OCI-M1 (cell line): ENCODE measurements at places on chromosomes 5 and 9.

GRCh38 chr5:175306381-175306780 lies 137.6 kb downstream of the DRD1 start:
- DNase-seq = no peak

DNA sequence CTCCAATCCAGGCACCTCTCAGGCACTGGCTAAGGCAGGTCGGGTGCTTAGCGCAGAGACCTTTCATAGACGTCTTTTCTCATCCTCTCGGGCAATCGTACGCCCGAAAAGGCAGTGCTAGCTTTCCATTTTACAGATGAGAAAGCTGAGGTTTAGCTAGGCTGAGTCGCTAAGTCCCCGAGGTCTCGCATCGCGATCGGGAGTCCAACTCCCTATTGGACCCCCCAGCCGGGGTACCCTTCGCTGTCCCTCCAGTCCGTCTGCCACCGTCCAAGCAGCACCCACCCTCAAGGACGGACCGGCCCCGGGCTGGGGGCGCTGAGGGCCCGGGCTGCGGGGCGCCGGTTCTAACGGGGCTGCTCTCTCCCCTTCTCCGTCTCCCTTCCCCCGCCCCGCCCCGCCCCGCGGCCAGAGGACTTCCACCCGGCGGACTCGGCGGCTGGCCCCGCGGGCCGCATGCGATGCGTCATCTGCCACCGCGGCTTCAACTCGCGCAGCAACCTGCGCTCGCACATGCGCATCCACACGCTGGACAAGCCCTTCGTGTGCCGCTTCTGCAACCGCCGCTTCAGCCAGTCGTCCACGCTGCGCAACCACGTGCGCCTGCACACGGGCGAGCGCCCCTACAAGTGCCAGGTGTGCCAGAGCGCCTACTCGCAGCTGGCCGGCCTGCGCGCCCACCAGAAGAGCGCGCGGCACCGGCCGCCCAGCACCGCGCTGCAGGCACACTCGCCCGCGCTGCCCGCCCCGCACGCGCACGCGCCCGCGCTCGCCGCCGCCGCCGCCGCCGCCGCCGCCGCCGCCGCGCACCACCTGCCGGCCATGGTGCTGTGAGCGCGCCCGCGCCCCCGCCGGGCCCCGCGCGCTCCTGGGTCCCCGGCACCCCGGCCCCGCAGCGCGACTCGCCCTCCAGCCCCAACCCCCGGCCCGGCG lies 12.5 kb upstream of the EXOSC2 start:
- peak; percentile 72 for DNase-seq

GRCh38 chr5:175921061-175921730 lies 46.9 kb downstream of the THOC3 start:
- no peak for DNase-seq

DNA sequence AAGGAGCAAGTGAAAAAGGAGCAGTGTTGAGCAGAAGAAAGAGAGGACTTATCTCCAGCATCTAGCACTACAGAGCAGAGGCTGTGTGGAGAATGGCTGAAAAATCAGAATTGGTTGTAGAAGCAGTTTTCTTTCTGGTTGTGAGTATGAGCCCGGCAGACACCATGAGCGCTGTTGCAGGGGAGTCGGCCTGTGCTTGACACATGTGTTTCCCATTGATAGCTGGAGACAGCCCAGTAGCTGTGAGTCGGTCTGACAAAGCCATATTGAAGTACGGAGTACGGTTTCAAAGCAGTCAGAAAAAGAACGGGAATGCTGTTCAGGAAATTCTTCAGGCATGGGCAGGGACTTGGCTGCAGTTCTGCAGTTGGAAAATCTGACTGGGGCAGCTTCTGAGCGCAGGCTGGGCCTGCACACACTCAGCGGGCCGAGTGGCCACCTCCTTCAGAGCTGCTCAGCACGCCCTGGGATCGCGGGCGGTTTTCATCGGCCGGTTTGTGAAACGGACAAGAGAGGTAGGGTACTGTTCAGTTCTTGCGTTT lies at the start of gene SGCD:
Gene SGCD, plus strand, starts transcription at position 447 of the 542 bp plus-strand sequence.
- no peak for DNase-seq

DNA sequence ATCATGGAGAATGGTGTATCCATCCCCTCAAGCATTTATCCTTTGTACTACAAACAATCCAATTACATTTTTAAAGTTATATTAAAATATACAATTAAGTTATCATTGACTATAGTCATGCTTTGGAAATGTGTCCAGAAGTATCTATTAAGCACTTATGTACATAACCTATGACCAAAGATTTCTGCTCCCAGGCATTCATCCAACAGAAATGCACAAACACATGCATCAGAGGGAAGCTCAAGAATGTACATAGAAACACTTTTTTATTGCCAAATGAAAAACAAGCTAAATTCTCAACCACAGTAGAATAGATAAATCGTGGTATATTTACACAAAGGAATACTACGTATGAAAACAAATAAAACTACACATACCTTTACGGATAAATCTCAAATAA lies 700.5 kb upstream of the ZNF608 start:
- no peak for DNase-seq

- DNase-seq = peak; percentile 65
These were observed 29.2 kb upstream of the TGFBI start for GRCh38 chr5:135999406-136000139.

GRCh38 chr9:111149018-111149759 lies 110.9 kb upstream of the LPAR1 start:
- DNase-seq = peak; percentile 6

DNA sequence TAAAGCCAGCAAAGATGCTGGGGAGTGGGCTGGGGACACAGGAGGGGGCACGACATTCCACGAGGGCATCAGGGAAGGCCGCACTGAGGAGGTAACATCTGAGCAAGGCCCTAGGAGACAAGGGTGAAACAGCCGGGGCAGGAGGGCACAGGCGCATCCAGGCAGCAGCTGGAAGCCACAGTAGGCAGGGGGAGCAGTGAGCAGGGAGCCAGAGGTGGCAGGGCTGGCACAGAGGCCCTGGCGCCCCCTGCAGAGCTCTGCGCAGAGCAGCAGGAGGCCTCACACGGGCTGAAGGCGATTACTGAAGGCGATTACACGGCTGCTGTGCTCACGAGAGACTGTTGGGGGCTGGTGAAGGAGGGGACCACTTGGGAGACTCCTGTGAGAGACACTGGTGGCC lies 15.4 kb downstream of the LMAN2 start:
- DNase-seq = peak; percentile 26

DNA sequence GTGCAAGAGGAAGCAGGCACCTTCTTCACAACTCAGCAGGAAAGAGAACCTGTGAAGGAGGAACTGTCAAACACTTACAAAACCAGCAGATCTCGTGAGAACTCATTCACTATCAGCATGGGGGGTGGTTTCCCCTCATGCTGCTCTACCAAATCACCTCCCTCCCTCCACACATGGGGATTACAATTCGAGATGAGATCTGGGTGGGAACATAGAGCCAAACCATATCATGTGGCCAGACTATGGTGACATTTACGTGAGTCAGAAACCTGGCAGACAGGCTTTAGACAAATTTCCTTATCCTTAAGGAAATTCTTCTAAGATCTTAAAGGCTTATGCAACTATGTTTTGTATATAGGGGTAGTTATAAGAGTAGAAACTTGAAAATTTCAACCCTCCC lies 8.7 kb upstream of the AOPEP start:
- peak; percentile 13 for DNase-seq

- no peak for DNase-seq
These were observed 118.3 kb downstream of the NR6A1 start for GRCh38 chr9:124652615-124653393.

GRCh38 chr9:113948891-113949570 lies 72.9 kb downstream of the ZNF618 start:
- no peak for DNase-seq

DNA sequence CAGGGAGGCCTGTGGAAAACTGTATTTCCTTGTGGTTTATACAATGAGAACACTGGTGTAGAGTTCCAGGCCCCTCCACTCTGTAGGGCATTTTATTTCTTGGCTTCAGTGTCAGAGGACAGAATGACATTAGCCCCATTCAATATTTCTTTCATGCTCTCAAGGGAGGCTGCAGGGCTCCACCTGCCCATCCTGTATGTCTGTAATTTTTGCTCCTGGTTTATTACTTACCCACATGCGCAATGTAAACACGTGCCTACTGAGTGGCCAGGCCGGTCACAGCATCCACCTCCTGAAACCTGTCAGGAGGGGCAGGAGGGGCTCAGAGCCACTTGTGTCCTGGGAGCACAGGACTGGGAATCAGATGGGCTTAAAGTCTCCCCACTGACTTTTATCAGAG lies 82.4 kb downstream of the GADD45G start:
- no peak for DNase-seq

DNA sequence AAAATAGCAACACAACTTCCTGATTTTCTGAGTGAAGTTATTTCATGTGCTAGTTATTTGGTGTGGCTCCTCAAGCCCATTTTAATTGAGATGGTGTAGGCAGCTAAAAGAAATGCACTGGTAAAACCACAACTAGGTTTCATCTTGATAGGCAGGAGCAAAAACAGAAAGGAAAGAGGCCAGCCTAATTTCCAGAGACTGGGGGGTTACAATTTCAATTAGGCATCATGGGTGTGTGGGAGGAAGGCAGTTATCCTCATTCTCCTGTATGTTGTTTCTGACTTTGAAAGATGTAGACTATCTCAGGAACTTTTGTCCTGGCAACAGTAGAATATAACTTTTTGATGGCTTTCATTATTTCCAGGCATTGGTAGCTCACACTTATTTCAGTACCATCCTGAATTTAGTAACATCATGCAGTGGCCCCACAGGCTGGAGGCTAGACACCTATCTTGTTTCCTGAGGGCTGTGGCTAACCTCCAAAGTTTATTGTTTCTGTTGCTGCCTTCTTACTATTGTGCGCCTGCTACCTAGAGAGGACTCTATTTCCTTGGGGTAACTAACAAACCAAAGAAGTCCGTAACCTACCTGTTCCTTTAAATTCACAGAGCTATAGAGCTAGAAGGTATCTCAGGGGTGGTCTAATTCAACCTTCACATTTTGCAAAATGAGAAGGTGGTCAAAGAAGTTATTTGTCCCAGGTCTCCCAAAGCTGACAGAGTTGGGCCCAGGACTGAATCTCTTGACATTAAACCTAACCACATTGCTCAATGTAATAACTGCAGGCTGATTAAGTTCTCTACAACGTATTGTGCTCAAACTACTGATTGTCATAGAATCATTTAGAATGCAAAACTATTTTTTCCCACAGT lies 42.4 kb downstream of the FYB1 start:
- peak; percentile 90 for DNase-seq

GRCh38 chr5:58868931-58869330 lies 286.1 kb downstream of the RAB3C start:
- no peak for DNase-seq

DNA sequence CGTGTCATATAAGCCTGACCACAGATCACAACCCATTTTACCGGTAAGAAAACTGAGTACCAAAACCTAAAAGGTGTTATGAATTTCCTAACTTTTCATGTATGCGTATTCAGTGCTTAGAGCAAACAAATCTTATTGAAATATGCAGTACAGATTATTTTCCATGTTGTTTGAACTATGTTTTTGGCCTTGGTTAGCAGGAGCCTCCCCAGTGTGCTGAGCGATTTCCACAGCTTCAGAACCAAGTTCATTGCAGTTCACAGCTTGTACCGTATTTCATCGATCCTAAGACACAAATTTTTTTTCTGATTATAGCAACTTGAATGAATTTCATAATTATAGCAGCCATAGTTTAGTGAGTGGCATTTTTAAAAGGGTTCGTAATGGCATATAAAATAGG lies 13.7 kb downstream of the ADAMTSL1 start:
- DNase-seq = no peak

GRCh38 chr9:121750715-121751623 lies 99.5 kb downstream of the DAB2IP start:
- DNase-seq = no peak

DNA sequence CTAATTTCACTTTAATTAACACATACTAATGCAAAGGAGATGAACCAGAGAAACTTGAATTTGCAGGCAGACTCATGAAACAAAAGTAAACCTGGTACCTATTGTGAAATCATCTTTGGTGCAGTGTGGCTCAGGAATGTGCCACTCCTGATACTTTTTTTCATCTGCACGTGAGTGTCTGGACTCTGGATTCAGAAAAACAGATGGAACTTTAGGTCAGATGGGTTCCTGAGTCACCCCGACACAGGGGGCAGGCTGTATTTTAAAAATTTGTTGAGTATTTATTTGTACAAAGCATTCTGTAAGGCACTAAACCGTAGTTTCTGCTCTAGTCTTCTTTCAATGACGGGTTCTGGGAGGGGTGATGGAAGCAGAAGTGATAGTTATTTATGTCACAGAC lies 52.2 kb upstream of the TUT7 start:
- DNase-seq = no peak

GRCh38 chr5:162800301-162800700 lies 637.1 kb upstream of the CCNG1 start:
- no peak for DNase-seq

DNA sequence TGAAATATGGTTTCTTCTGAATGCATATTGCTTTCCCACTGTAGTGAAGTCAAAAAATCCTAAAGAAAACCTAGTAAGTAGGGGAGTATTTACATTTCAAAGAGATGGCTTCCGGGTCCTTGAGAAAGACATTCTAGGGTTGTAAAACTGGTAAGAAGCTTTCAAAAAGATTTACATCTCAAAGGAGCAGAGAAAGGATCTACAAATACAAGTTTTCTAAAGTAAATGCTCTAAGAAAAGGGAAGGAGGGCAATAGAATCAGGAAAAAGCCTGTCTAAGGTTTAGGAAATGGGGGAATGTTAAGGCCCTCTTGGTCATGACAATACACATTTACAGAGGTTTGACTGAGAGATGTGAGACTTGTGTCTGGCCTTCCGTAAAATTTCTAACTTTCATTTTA lies 16.7 kb upstream of the TRPC7 start:
- no peak for DNase-seq

- DNase-seq = no peak
These were observed 4.8 kb downstream of the CCL19 start for GRCh38 chr9:34686231-34686630.

DNA sequence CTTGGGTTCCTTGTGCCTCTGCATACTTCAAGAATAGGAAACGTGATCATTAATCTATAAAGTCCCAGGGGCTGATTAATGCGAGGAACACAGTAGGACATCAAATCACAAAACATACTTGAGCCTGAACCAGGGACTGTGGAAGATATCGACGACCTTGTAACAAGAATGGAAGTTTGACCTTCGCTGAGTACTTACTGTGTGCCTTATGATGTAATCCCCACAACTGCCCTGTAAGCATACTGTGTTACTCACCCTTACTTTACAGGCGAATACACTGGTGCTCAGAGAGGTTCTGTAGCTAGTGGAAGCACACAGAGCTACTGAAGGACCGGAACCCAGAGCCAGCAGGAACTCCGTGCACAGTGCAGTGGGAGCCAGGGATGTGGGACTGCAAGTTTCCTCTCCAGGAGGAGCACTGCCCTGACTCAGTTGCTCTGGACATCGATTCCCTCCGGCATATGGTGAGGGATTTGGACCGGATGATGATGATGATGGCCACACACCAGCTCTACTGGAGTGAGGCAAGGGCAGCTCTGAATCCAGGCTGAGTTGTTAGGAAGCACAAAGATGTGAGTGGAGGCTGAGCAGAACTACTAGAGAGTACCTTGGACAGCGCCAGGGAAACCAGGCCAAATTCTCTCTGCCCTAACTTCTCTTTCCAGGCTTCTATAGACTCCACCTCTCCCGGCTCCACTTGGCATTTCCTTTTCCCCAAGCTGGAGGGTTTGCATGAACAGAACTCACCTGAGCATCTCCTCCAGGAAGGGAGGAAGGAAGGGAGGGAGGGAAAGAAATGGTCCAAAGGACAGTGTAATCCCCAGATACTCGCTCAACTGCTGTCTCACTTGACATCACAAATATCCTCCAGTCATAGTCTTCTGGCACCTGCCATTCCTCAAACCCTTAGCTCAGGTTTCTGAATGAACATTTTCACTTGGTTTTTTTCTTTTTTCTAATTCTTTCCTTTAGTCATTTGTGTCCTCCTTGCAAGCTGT lies 1.5 kb upstream of the GABBR2 start:
- peak; percentile 22 for DNase-seq

- no peak for DNase-seq
These were observed 65.2 kb downstream of the TRIO start for GRCh38 chr5:14208071-14209021.
